ENCODE measurements at places on chromosomes 5 and 9. TPM values are rescaled to one million over a fixed set of nuclear protein-coding genes. Genes with fewer than 3 reads are reported as not detected.

- no peak for DNase-seq
Measured at GRCh38 chr5:60210810-60211209, 317.3 kb upstream of the PDE4D start.

GRCh38 chr5:96288845-96289185, 144.2 kb downstream of the PCSK1 start:
- DNase-seq = no peak

DNA sequence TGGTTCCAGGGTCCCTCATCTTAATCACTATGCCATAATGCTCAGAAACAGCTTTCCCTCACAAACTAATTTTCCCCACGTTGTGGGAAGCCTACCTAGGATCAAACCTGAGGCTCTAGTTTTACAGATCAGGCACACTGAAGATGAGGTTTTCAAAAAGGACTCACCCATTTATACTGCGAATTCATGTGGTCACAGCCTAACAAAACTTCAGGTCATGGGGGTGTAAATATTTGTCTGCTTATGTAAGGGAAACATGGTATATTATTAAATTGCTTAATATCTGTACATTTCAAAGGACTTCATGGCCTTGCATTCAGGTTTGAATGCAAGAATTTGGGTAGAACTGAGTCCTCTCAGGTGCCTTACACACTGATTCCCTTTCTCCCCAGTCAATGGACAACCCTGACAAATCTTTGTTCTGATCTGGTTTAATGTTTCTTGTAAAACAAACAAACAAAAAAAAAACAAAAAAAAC, 12.1 kb downstream of the ZFAND5 start:
- DNase-seq = no peak

DNA sequence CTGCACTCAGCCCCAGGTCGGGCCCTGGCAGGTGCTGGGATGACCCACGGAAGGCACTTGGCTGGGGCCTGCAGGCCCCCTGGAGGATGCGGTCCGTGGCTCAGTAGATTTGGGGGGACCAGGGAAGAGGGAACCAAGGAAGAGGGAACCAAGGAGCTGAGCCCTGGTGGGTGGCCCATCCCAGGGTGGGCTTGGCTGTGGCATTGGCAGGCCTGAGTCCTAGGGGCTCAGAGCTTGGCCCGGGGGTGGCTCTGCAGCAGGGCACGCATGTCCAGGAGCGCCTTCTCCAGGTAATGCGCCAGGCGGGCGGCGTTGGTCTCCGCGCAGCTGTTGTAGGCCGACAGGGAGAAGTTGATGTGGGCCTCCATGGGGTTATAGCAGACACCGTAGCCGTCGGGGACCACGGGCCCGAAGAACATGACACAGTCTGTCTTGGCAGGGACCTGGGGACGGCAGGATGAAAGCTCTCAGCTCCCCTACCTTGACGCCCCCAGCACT, 14.3 kb downstream of the DOLPP1 start:
- no peak for DNase-seq

GRCh38 chr5:140239939-140240700, 62.8 kb downstream of the PFDN1 start:
- DNase-seq = peak; percentile 46

- no peak for DNase-seq
Measured at GRCh38 chr9:35958104-35958837, at the start of gene OR2S2. OR2S2 (minus strand) TSS chr9:35958154; CDS start chr9:35958098, 56 bp downstream.

- DNase-seq = peak; percentile 96
Measured at GRCh38 chr5:191036-191948, at the start of gene LRRC14B. LRRC14B (plus strand) TSS chr5:191495; CDS start chr5:191539, 44 bp downstream.

DNA sequence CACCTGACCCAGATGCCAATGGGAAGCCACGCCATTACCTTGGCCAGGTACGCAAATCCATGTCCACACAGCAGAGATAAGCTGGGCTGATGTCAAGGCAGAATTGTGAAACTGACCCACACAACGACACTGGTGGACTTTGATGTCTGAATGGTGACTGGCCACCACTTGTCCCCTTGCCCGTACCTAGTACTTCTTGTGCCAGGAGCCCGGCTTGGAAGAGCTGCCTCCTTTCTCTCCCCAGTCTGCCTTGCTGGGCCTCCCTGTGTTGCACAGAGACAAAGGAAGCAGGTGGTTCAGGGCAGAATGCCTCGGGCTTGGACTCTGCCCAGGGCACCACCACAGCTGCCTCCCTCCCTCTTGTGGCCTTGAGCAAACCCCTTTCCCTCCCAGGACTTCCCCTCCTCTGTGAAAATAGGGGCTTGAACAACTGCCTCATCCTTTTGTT, 23.3 kb downstream of the PTGES2 start:
- DNase-seq = peak; percentile 95

- no peak for DNase-seq
Measured at GRCh38 chr5:67053229-67053628, 143.4 kb downstream of the CD180 start.

DNA sequence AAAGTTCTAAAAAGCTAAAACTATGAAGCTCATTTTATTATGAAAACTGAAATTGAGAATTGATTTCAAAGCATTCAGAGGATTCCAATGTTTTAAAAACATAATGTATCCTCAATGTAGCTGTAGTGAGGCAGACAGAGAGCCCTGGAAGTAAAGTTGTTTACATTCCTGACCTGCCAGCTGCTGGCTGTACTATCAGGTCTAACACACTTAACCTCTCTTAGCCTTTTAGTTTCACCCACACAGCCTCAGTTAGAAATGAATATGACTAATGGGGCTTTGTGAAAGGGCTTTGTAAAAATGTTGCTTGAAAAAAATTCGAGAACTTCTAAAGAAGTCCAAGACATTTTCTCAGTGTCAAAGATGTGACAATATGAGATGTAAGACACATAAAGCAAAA, 122.6 kb downstream of the FBXL17 start:
- peak; percentile 58 for DNase-seq

- DNase-seq = no peak
Measured at GRCh38 chr5:89493414-89493813, 610.4 kb upstream of the MEF2C start.

DNA sequence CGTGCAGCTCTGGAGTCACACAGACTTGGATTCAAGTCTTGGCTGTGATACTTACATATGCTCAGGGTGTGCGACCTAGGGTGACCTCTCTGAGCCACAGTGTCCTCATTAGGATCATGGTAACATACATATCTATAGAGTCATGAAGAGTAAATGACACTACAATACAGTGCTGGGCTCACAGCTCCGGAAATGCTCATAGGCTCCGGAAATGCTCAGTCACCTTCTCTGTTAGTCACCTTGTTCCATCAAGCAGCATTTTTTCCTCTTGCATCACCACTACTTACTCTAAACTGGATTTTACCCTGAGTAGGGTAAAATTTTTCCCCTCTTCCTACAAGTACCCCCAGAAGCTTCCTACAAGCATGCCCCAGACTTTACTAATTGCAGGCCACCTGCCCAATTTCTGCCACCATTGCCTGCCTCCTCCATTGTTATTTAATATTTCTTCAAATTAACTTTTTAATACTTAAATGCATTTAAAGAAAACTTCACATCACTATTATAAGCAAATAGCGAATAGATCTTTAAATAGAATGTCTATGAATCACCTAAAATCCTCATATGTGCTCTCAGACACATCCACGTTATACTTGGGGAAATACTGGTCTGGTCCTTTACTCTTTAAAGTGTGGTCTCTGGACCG, 147.6 kb upstream of the SPRY4 start:
- DNase-seq = no peak

- DNase-seq = no peak
Measured at GRCh38 chr9:122376796-122377195, 6.0 kb downstream of the PTGS1 start.

DNA sequence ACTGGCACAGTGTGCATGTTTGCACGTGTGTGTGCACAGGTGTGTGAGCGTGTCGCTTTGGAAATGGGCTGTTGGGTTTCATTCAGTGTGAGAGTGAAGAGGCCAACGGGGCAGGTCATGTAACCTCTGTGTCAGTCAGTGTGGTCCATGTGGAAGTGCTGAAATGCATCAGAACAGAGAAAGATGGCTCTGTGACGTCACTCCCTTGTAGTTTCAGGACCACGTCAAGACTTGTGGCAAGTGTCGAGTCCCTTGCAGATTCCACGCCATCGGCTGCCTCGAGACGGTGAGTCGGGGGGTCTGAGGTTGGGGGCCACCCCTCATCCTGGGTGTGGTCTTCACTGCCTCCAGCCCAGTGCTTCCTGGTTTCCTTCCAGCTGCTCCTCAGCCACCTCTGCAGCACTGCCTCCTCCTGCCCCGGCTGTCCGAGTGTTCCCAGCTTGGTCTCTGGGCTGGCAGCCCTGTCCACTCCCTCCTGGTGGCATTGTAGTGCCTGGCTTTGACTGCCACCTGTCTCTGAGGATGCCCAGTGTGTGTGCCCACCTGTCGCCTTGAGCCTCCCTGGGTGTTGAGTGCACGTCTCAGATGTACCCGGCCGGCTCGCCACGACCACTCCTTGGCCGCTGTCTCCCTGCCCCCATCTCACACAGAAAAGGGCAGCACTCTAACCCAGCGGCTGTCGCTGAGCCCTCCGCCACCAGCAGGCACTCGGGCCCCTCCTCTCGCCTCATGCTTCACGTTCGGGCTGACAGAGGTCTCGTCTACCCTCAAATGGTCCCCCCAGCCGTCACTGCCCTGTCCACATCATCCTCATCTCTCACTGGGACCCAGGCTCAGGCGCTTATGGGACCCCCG, 28.0 kb downstream of the FBXW5 start:
- peak; percentile 57 for DNase-seq

GRCh38 chr9:3040761-3041160, 196.9 kb upstream of the PUM3 start:
- DNase-seq = no peak

GRCh38 chr9:129964901-129965734, 77.9 kb downstream of the FNBP1 start:
- no peak for DNase-seq

DNA sequence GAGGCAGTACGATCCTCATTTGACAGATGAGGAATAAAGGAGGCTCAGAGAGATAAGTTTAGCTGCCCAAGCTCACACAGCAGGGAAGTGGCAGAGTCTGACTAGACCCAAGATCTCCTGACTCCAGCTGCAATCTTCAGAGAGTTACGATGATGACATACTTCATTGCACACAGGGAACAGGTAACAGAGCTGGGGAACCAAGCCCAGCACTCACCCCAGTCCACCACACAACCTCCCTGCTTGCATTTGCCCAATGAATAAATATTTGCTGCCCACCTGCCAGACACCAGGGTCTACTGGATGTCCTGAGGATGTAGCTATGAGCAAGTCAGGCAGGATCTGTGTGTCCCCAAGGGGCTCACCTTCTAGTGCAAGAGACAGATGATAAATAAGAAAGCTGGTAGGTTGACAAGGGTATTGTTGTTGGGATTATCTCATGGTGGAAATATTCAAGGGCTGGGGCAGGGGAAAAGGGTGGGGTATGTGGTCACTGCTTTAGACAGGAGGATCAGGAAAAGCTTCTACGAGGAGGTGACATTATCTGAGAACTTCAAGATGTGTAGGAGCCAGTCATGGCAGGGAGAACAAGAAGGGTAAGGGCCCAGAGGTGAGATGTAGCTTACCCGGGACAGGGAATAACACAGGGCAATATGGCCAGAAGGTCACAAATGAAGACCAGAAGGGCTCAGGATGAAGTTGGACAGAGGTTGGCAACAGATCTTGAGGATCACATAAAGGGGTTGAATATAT, 28.6 kb upstream of the CPEB4 start:
- DNase-seq = peak; percentile 9

DNA sequence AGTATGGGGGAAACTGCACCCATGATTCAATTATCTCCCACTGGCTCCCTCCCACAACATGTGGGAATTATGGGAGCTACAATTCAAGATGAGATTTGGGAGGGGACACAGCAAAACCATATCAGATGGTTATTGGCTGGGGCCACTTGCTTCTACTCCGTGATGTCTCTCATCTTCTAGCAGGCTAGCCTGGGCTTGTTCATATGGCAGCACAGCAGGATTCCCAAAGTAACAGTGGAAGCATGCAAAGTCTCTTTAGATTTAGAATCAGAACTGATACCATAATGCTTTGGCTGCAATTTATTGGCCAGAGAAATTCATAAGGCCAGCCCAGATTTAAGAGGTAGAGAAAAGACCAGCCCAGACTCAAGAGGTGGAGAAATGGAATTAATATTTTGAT, 126.2 kb downstream of the PTTG1 start:
- no peak for DNase-seq

RFESD gene
- total RNA-seq = 1.2 TPM

SHISAL2B gene
- not detected for total RNA-seq

CAMK2A gene
- 8.6 TPM for total RNA-seq

LCN9 gene
- total RNA-seq = not detected

SLC25A51 gene
- total RNA-seq = 40.1 TPM

CDKN2B gene
- total RNA-seq = 81.1 TPM

All from myocyte (in vitro differentiated cells).